ENCODE measurements at places on chromosomes 4 and X.

- peak; percentile 36 for DNase-seq
Observed at GRCh38 chrX:4708970-4709760, 995.7 kb upstream of the PRKX start.

DNA sequence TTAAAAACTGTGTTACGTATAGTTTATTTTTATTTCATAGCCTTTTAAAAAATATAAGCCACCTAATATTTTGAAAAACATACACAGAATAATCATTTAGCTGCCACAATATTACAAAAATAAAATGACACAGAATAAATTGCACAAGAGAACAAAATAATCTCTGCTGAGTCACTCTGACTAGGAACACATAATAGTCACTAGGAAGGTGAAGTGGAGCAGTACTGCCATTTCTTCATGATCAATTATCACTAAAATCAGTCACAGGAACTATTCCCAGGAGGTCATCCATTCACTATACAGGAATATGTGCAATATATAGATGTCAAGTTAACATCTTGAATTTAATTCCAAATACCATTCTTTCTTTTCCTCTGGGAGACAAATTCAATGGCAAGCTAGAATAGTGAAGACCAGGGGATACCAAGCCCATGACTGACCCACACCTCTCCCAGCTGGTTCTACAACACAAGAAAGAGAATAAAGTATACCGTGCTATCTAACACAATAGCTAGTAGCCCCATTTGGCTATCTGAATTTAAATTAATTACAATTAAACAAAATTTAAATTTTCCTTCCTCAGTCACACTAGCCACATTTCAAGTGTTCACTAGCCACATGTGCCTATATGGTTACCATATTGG lies 5.9 kb downstream of the SMIM43 start:
- no peak for DNase-seq

DNA sequence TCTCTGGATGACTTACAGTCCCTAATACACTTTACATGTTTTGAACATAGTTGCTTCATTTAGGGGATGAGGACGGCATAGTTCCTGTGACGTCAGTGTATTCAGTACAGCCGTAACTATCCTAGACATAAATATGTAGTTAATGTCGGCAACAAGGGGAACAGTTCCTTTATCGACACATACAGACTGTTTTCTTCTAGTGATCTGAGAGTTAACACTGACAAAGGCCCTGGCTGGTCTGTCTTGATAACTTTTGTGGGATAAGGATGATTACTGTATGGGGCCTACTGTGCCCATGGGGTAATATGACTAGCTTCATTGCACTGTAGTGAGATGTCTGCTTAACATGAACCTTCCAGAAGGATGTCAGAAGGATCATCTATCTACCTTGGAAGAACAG lies 131.2 kb downstream of the ZNF518B start:
- no peak for DNase-seq

GRCh38 chr4:2071252-2071911 lies 12.3 kb downstream of the NAT8L start:
- DNase-seq = no peak

GRCh38 chr4:81060587-81061343 lies 30.3 kb downstream of the BMP3 start:
- DNase-seq = no peak
